NCI-H2107 (cell line): ENCODE measurements at places on chromosomes 13 and 19.

- DNase-seq, result no peak
These were observed 290.4 kb downstream of the SLITRK6 start for GRCh38 chr13:85508683-85509329.

DNA sequence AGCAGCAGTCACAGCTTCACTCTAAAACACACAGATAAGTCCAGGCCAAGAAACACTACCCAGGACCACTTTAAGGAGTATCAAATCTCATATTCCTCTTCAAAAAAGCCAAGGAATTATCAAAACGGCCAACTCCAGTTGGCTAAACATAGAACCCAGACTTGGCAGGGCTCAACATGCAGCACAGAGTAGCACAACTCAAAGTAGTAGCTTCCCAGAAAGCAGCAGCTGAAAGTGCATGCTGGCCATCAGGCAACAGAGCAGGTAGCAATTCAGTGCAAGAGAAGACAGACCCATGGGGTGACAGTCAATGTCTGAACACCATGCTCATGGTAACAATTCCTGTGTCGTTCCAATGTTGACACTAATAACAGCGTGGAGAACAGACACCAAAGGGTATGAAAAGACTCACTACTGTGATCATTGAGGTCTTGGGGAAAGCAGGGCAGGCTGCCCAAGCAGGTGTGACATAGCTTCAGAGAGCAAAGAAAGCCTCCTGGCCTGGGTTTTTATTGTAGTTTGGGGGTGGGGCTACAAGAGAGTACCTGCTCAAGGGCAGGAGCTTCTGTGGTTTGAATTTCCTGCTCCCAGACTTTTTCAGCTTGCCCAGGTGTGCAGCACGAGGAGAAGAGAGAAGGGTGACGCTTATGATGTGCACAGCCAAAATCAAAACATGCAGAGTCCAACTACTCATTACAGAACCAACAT is 6.2 kb downstream of the ZNF709 start:
- no peak for DNase-seq

DNA sequence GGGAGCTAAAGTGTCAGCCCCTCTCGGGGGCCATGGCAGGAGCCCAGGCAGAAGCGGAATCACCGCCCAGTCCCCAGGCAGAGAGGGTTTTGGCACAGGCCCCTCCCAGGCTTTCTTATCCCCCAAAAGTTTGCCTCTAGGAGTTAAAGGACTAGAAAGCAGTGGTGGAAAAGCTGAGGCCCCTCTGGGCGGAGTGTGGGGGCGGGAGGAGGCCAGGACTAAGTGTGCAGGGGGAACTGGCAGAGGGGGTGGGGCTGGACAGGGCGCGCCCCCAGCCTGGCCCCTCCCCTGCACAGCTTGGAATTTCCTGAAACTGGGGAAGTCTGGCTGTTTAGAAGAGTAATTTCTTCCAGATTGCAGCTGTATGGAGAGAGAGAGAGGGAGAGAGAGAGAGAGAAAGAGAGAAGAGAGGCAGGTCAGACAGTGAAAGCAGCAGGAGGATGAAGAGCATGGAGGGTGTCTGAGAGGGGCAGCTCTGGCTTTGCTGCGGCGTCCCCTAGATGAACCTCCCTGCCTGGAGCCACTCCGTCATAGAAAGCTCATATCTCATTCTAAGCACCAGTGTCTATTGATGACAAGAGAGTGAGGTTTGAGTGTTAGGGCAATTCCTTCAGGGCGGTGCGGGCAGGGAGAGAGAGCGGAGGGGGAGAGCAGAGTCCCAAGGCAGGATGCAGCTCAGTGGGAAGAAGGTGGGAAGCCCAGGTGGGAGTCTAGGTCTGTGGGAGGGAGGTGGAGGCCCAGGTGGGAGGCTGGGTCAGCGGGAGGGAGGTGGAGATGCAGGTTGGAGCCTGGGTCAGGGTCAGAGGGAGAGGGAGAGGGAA is at the start of gene CDC42EP5:
CDC42EP5 (minus strand) TSS at position 226 of the 821 bp plus-strand sequence. CDS start 7,749 bp downstream, outside the sequence.
- DNase-seq, result no peak

DNA sequence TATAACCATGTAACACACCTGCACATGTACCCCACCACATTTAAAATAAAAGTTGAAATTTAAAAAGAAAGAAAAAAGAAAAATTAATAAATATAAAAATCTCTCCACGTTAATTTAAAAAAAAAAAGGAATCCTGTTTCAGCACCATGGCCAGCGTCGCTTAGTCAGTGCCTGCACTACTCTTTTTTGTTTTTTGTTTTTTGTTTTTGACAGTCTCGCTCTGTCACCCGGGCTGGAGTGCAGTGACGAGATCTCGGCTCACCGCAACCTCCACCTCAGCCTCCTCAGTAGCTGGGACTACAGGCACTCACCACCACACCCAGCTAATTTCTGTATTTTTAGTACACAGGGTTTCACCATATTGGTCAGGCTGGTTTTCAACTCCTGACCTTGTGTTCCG is 835.9 kb downstream of the UQCRFS1 start:
- DNase-seq, result no peak
